Fibroblast of skin of right quadriceps (primary cell): ENCODE measurements at places on chromosomes 7 and 10.

DNA sequence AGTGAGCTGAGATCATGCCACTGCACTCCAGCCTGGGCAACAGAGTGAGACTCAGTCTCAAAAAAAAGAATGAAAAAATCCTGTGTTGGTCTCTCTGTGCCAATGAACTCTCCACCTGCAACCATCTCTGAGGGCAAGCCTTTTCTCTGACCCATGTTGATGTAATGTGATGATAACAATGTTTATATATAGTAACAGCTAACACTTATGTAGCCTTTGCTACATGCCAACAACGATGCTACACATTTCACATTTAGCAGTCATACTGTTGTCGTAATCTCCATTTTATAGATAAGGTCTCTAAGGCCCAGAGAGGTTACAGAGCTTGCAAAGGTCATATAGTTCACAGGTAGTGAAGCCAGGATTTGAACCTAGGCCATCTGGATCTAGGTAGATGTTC is 11.5 kb downstream of the COX15 start:
- DNase-seq, result no peak

- no peak for DNase-seq
Observed at GRCh38 chr7:135537453-135537852, 20.3 kb upstream of the NUP205 start.

DNA sequence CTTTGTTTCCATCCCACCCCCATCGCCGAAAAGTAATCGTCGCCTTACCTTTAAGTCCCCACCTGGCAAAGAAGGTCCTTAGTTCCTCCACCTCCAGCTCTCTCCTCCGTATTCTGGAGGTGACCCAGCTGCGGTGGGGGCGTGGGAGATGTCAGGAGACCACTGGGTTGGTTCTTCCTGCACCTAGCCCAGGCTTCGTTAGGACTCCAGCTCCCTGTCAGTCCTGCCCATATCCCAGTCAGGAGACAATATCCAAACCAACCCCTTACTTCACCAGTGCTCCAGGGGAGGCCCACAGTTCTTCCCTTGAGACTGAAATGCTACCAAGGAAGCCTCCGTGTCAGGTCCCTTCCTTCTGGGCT is 693 bp downstream of the ADIRF start:
- no peak for DNase-seq

DNA sequence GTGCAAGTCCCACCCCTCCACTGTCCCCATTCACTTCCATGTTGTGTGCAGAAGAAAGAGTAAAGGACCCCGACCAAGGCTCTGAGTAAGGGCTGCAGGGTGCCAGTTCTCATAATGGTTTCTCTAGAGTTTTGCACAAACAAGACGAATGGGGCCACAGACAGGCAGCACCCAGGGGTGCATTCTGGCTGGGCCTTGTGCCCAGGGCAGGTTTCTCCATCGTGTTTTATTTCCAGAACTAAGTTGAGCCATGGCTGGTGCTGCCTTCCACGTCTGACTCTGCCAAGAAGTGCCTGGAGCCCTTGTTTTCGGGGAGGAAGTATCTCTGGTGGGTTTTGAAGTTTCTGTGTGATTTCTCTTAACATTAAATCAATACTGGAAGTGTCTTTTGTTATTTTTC is 95.0 kb upstream of the SDK1 start:
- no peak for DNase-seq

DNA sequence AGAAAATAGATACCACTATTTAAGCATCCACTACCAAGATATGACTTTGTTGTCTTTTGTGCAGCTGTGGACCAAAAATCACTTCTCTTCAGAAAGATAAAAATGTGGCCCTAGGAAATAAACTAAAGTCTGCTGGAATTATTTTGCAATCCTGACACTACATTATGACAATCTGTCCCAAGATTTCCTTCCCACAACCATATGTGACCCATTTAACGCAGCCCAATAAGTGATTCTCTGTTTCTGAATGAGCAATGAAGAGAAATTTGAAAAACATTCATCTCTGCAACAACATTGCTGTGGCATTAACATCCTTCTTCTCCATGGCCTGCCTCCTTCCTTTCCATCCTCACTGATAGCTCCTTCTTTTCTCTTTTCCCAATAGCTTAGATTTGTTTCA is 212.0 kb downstream of the TSPAN12 start:
- DNase-seq, result no peak

- DNase-seq, result no peak
Observed at GRCh38 chr7:2256306-2257045, 14.4 kb downstream of the NUDT1 start.

DNA sequence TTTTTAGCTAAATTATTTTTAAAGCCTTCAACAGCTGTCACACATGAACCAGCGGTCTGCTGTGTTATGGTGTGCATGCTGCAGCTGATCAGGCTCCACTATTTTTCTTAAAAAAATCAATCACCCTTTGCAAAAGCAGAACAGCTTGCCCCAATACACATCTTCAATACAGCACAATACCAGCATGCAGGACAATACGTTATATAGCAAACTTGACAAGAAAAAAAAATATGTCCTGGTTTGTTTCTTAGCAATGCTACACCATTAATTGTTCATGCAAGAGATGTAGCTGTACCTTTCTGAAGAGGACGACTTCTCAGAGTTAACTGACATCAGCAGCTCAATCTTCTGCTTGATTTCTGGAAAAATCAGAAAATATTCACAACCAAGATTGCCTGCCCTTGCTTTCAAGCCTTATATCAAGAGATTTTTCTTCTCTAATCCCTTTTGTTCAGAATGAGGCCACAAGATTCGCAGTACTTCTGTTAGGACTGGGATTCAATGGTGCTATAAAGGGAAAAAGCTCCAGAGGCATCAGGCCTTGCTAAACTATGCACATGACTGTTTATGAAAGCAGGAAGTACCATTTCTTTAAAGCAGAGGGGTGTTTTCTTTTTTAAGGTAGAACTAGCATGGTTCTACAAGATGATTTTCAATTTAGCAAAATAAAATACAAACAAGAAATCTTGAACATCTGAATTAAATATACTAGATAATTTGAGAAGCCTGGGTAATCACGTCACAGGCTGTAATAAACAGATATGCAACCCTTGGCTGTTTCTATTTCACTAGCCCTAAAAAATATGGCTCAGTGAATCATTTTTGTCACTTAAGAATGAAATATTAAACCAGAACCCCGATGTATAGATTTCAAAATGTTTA is 120.0 kb downstream of the SRPK2 start:
- peak; percentile 64 for DNase-seq

DNA sequence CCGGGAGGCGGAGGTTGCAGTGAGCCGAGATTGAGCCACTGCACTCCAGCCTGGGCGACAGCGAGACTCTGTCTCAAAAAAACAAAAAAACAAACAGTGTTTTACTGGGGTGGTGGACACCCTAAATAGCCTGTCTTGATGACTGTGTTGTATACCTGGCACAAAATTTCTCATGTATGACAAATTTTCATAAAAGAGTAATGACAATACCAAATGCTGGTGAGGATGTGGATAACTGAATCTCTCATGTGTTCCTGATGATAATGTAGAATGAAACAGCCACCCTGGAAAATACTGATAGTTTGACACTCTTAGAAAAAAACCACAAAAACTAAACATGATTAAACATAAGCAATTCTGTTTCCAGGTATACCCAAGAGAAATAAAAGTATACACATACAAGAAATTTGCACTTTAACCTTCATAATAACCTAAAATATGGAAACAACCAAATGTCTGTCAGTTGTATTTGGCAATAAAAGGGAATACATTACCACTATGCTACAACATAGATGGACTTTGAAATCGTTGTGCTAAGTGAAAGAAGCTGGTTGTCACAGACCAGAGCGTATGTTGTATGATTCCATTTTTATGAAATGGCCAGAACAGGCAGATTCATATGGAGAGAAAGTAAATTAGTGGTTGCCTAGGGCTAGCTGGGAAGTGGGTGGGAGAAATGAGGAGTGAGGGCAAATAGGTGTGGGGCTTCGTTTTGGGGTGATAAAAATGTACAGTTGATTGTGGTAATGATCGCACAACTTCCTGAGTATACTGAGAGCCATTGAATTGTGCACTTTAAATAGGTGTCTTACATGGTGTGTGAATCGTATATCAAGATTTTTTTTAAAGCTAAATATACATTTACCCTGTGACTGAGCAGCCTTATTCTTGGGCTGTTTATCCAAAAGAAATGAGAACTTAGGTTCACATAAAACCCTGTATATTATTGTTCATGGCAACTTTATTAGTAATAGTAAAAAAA is 12.5 kb downstream of the WDR37 start:
- DNase-seq, result no peak

DNA sequence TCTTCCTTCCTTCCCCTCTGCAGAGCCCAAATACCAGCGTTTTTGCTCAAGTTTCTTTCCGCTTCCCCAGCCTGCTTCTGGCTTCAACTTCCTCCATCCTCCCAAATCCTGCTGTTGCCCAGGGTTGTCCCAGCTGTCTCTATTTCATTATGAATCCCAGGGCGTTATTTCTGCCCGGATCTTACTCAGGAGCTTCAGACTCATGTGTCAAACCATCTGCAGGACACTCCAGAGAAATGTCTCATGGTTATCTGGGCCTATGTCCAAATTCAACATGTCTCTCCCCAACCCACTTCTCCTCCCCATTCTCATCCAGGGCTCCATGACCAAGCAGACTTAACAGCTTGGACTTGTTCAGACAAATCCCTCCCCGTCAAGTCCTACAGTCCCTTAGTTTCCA is 15.6 kb downstream of the ARHGAP22 start:
- DNase-seq, result peak; percentile 81

DNA sequence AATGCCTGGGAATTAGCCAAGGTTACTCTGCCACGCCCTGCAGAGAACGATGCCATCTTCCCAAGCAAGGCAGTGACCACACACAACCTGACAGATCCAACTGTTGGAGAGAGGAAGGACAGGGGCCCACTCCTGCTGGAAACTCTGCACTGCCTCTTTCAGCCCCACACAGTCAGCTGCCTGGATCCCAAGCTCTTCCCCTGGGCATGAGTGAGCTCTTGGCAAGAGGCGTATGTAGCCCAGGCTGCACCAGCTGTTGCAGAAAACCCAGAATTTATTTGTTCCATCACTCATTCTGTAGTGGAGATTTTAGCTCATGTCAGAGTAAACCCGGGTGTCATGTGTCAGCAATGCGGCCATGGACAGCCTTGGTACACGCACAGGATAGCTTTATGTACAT is 135.1 kb upstream of the TRIM24 start:
- no peak for DNase-seq

DNA sequence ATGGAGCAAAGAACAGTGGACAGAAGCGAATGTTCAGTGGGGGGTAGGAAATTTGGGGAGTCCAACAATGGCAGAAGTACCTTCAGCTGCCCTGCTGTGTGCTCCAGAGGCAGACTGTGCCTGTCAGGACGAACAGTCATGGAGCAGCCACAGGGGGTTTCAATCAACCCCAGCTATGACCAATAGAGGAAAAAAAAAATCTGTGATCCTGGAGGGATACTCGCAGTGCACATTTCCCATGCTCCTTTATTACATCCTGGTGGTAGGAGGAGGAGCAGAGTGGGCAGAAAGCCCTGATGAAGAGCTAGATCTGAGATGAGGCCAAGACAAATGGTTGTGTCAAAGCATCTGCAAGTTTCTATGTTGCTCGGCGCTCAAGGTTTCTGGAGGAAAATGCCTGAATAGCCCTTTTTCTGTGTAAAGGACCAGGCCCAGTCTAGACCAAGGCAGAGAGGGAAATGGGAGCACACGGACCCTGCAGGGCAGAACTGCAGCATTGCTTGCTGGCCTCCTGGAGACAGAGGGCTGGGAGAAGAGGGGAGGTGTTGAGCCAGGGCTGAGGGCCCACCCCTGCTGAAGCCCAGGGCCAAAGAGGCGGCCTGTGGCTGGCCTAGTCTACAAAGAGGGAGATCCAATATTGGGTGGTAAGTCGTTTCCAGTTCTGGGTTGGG is 201.5 kb downstream of the GRID1 start:
- no peak for DNase-seq

- no peak for DNase-seq
Observed at GRCh38 chr10:62377026-62377415, 2.9 kb downstream of the ZNF365 start.

DNA sequence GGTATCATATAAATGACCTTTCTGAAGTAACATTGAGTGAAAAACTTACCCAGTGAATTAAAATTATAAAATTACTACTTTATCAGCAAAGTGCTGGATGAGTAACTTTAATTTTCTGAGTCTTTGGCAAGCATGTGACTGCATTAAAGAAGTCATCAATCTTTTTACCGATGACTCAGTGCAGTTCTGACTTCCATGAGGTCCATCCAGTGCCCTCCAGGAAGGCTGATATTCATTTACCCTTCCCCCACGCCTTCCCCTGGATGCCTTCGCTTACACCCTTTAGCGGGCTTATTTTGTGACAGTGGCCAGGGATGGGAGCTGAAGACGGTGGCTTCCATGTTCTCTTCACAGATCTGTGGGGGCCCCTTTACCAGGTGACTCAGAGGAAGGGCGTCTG is 572.9 kb upstream of the PFKP start:
- DNase-seq, result no peak

- no peak for DNase-seq
Observed at GRCh38 chr7:12570168-12570533, 369 bp upstream of the SCIN start.

- no peak for DNase-seq
Observed at GRCh38 chr10:110792476-110793125, 79.1 kb upstream of the PDCD4 start.

- no peak for DNase-seq
Observed at GRCh38 chr10:70441161-70441894, at the start of gene NODAL. Gene NODAL, minus strand, starts transcription at chr10:70441681. Its CDS starts 14 bp downstream, at chr10:70441667.

GRCh38 chr7:71521506-71521905 is 389.6 kb downstream of the GALNT17 start:
- DNase-seq, result peak; percentile 83

- no peak for DNase-seq
Observed at GRCh38 chr7:42138691-42139090, 98.3 kb downstream of the GLI3 start.

DNA sequence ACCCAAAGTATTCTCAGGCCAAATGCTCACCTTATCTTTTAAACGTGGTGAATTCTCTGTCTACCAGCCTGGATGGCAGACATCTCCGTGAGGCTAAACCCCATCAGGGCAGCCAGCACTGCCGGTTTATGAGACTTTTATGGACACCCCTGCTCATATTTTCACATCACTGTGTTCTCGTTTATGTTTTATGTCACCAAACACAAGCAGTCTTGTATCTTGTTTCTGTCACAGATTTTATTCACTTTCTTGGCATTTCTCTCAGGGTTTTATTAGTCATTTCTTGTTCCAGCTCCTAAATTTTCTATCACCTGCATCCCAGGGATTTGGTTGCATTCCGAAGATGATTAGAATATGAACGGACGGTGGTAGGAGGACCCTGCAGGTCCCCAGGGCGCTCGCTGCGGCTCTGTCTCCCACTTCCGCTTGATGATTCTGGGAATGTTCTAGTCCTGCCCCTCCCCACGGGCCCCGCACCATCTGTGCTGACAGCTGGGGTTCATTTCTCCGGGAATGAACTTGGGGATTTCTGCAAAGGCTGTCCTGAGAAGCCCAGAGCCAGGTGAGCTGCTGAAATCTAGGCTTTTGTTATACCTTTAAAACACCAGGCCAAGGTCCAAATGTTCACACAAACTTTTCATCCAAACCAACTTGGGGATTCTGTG is 217.6 kb downstream of the GFRA1 start:
- peak; percentile 16 for DNase-seq

GRCh38 chr7:29095631-29096445 is 50.5 kb downstream of the CPVL start:
- DNase-seq, result peak; percentile 44

- DNase-seq, result no peak
Observed at GRCh38 chr7:134510646-134511045, 16.7 kb upstream of the AKR1B10 start.

- no peak for DNase-seq
Observed at GRCh38 chr10:125262920-125263319, 102.6 kb upstream of the CTBP2 start.
